ENCODE measurements at places on chromosomes 5 and 9. TPM values are rescaled to one million over a fixed set of nuclear protein-coding genes. Genes with fewer than 3 reads are reported as not detected.

MATR3 gene
- 178 TPM for total RNA-seq

ZNF300 gene
- total RNA-seq, result 6.0 TPM

PLPPR1 gene
- 1.1 TPM for total RNA-seq

SLF1 gene
- 2.1 TPM for total RNA-seq

ACER2 gene
- 7.3 TPM for total RNA-seq

CDH6 gene
- 22.1 TPM for total RNA-seq

NDUFA8 gene
- total RNA-seq, result 49.5 TPM

TLX3 gene
- not detected for total RNA-seq

LRSAM1 gene
- 30.0 TPM for total RNA-seq

SH3GL2 gene
- total RNA-seq, result 3.6 TPM

CDC25C gene
- total RNA-seq, result 2.9 TPM

DOK3 gene
- total RNA-seq, result 15.6 TPM

MYO10 gene
- 76.9 TPM for total RNA-seq

PTGES gene
- total RNA-seq, result not detected

APBA1 gene
- 15.2 TPM for total RNA-seq

ZNF483 gene
- 2.7 TPM for total RNA-seq

FABP6 gene
- not detected for total RNA-seq

OTULINL gene
- total RNA-seq, result 0.34 TPM

IQGAP2 gene
- 3.6 TPM for total RNA-seq

FAXDC2 gene
- total RNA-seq, result 7.8 TPM

CTNND2 gene
- total RNA-seq, result not detected

ELOVL7 gene
- total RNA-seq, result 0.73 TPM

GGTA1 gene
- total RNA-seq, result 7.4 TPM

P4HA2 gene
- total RNA-seq, result 151 TPM

CCNJL gene
- total RNA-seq, result 23.2 TPM

NDUFB6 gene
- 37.0 TPM for total RNA-seq

TUSC1 gene
- 19.4 TPM for total RNA-seq

ZBTB43 gene
- total RNA-seq, result 6.0 TPM

SLC6A7 gene
- not detected for total RNA-seq

MCC gene
- total RNA-seq, result 30.2 TPM

ADAMTSL1 gene
- 17.2 TPM for total RNA-seq

DMRT3 gene
- 0.47 TPM for total RNA-seq

BARX1 gene
- total RNA-seq, result not detected

ENHO gene
- total RNA-seq, result not detected

HAUS6 gene
- total RNA-seq, result 15.0 TPM

NR6A1 gene
- total RNA-seq, result 1.3 TPM

All from glomerular endothelial cell (primary cell).